ENCODE measurements at places on chromosomes 7 and 10. TPM values are rescaled to one million over a fixed set of nuclear protein-coding genes. Genes with fewer than 3 reads are reported as not detected.

The ASB10 gene
- not detected for polyA plus RNA-seq

The DPP6 gene
- polyA plus RNA-seq, result 20.4 TPM

The COL28A1 gene
- polyA plus RNA-seq, result 1.4 TPM

The PRPS1L1 gene
- polyA plus RNA-seq, result not detected

The FXYD4 gene
- not detected for polyA plus RNA-seq

The GPNMB gene
- not detected for polyA plus RNA-seq

The FGL2 gene
- polyA plus RNA-seq, result 0.10 TPM

The SFRP4 gene
- not detected for polyA plus RNA-seq

The CYP3A7 gene
- polyA plus RNA-seq, result not detected

The MNX1 gene
- not detected for polyA plus RNA-seq

The PLEKHS1 gene
- not detected for polyA plus RNA-seq

The GRM3 gene
- polyA plus RNA-seq, result 15.9 TPM

The HTR7 gene
- polyA plus RNA-seq, result 0.82 TPM

The COL17A1 gene
- polyA plus RNA-seq, result not detected

The TWIST1 gene
- polyA plus RNA-seq, result not detected

The TMEM26 gene
- 0.24 TPM for polyA plus RNA-seq

The ANKRD22 gene
- 1.3 TPM for polyA plus RNA-seq

The SLC29A4 gene
- 32.4 TPM for polyA plus RNA-seq

The IRF5 gene
- polyA plus RNA-seq, result not detected

The SMARCD3 gene
- polyA plus RNA-seq, result 199 TPM

The TMEM270 gene
- not detected for polyA plus RNA-seq

The OR2A1 gene
- polyA plus RNA-seq, result not detected

The NUTM2A gene
- polyA plus RNA-seq, result 3.0 TPM

The CASTOR2 gene
- 13.7 TPM for polyA plus RNA-seq

The DCLRE1A gene
- 11.6 TPM for polyA plus RNA-seq

The BAIAP2L1 gene
- polyA plus RNA-seq, result not detected

The SLF2 gene
- 43.0 TPM for polyA plus RNA-seq

The CDHR3 gene
- 2.9 TPM for polyA plus RNA-seq

The GPR26 gene
- polyA plus RNA-seq, result 8.0 TPM

The FAM25C gene
- polyA plus RNA-seq, result not detected

The C1QL3 gene
- polyA plus RNA-seq, result 0.68 TPM

The LIPM gene
- not detected for polyA plus RNA-seq

The ACHE gene
- 12.2 TPM for polyA plus RNA-seq

The POLR1F gene
- polyA plus RNA-seq, result 8.7 TPM

The STEAP1 gene
- not detected for polyA plus RNA-seq

The ZNF804B gene
- polyA plus RNA-seq, result 0.37 TPM

The RARRES2 gene
- polyA plus RNA-seq, result not detected

The CTAGE4 gene
- polyA plus RNA-seq, result not detected

The ACBD7 gene
- polyA plus RNA-seq, result 7.8 TPM

The SSC4D gene
- not detected for polyA plus RNA-seq

The CTAGE8 gene
- polyA plus RNA-seq, result not detected

The INHBA gene
- 0.30 TPM for polyA plus RNA-seq

The SH2D4B gene
- 1.6 TPM for polyA plus RNA-seq

The HTR5A gene
- polyA plus RNA-seq, result 0.14 TPM

The RRP12 gene
- polyA plus RNA-seq, result 9.7 TPM

The HOGA1 gene
- not detected for polyA plus RNA-seq

The SEC31B gene
- polyA plus RNA-seq, result 23.1 TPM

The MUC3A gene
- not detected for polyA plus RNA-seq

The MAGI2 gene
- 19.3 TPM for polyA plus RNA-seq

The SNX10 gene
- 25.6 TPM for polyA plus RNA-seq

The PTPN20 gene
- polyA plus RNA-seq, result not detected

Data from neural cell (in vitro differentiated cells).